Upper lobe of right lung (tissue), 1 donor: ENCODE measurements at places on chromosomes 4 and X. TPM values are rescaled to one million over a fixed set of nuclear protein-coding genes. Genes with fewer than 3 reads are reported as not detected.

F8A2 gene
- total RNA-seq = not detected

ACE2 gene
- total RNA-seq = 3.4 TPM

CTAG1A gene
- total RNA-seq = not detected

MSANTD1 gene
- total RNA-seq = 1.0 TPM

KLKB1 gene
- total RNA-seq = 1.5 TPM

PCSK1N gene
- total RNA-seq = 4.3 TPM

PABPC5 gene
- total RNA-seq = 1.9 TPM

ASMT gene
- total RNA-seq = not detected

CFP gene
- 14.9 TPM for total RNA-seq

STX18 gene
- 22.1 TPM for total RNA-seq

TLR8 gene
- 17.8 TPM for total RNA-seq

GPR34 gene
- total RNA-seq = 28.0 TPM

KIT gene
- total RNA-seq = 33.3 TPM

FAM156B gene
- 11.9 TPM for total RNA-seq

PNMA6F gene
- total RNA-seq = not detected

PAGE2B gene
- not detected for total RNA-seq

PRRG3 gene
- 1.4 TPM for total RNA-seq
